ENCODE measurements at places on chromosomes 16 and 17. TPM values are rescaled to one million over a fixed set of nuclear protein-coding genes. Genes with fewer than 3 reads are reported as not detected.

- no peak for DNase-seq
Measured at GRCh38 chr16:10312008-10312407, 73.9 kb upstream of the ATF7IP2 start.

DNA sequence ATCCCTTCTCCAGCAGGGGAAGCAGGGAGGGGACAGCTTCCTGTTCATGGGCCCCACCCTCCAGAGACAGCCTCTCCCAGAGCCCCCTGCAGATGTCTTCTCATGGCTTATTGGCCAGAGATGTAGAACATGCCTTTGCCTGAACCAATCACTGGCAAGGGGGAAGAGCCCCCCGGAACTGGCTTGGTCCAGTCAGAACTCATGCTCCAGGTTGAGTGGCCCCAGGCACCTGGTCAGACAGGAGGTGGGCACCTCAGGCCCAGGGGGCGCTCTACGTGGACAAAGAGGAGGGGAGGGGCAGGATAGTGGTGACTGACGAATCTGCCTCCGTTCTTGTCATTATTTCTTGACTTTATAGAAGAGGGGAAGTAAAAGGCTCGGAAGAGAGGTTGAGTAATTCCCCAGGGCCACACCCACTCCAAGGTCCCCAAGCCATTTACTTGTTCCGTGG is 23.6 kb downstream of the RAB11FIP4 start:
- no peak for DNase-seq

GRCh38 chr17:4365628-4366326 is 698 bp downstream of the UBE2G1 start:
- DNase-seq: peak; percentile 64

GRCh38 chr17:1158879-1159278 is 20.9 kb downstream of the ABR start:
- no peak for DNase-seq

GRCh38 chr16:10896723-10897122 is 19.7 kb downstream of the CIITA start:
- no peak for DNase-seq

- no peak for DNase-seq
Measured at GRCh38 chr16:74874912-74875546, 100.4 kb upstream of the FA2H start.

- no peak for DNase-seq
Measured at GRCh38 chr17:78197147-78197832, 10.1 kb downstream of the AFMID start.

GRCh38 chr16:86220561-86220960 is 289.8 kb upstream of the FOXF1 start:
- DNase-seq: no peak

LHX1 gene
- total RNA-seq: not detected

BRIP1 gene
- 23.8 TPM for total RNA-seq
